ENCODE measurements at places on chromosomes 2 and 18.

- no peak for DNase-seq
Observed at GRCh38 chr18:61643884-61644647, 248.7 kb downstream of the RNF152 start.

GRCh38 chr2:29314816-29315571, 199.8 kb downstream of the CLIP4 start:
- no peak for DNase-seq

DNA sequence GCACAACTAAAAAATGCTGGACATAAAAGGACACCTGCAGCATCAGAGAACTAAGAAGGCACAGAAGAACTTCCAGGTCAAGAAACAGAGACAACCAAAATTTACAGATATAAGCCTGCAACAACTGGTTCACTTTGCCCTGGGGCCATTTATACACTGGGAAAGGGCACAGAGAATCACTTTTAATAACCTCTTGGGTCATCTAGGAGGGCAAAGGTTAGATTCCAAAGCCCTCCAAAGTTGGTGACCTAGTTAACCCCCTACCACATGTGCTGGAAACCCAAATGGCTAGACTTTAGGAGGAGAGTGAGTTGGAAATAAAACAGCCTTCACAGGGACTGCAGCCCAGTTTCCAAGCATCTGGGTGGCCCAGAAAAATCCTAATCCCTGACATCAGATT, 3.3 kb downstream of the RNU4ATAC start:
- no peak for DNase-seq

DNA sequence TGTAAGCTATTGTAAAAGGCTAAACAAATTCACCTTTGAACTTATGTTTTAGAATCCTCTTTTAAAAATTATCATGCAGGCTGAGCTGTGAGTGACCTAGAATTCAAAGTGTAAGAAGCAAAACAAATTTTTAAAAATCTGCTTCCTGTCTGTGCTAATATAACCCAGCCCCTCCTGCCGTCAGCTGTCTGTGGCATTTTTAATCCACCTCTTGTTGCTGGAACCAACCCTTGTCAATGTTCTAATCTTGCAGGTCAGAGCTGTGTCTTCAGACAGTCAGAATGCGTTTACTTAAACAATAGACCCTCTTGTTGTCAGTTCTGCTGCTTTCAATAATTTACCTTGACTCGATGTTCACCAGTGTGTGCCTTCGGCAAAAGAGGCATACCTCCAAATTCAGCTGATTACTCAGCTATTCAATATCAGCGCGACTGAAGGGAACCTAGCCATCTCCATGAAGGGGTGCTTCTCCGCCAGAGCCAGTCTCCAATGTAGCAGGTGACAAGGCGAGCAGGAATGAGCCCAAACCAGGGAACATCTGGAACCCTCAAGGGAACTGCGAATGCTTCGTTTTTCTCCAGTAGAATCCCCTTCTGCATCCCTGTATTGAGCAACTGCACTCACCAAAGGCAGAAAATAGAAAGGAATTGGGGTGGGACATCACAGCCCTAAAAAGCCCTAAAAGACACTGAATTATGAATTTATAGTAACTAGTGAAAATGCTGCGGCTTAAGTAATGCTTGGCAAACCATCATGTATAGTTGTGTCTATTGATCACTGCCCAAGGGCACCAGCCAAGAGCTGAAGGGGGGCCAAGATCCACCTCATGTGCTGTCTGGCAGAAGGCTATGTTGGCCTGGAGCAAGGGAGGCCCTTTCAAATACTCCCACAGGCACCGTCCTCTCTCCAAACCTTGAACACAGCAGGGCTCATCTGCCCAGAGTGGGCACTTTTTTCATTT, 62.5 kb downstream of the LYPD6B start:
- no peak for DNase-seq

DNA sequence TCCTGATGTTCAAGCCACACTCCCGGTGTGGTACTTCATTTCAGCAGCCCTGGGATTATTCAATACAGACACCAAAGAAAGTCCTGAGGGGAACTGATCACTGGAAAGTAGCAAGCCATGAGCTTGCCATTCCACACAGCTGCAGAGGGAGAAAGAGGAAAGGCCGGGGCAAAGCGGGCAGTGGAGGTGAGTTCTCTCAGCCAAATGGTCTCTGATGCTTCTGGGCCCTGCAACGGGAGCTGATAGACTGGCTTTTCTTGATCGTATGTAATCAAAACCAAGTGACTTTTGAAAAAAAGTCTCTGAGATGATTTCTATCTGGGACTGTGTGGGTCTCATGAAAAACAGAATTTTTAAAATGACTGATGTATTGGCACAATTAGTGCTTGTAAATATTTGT, 152.9 kb downstream of the ALPK2 start:
- no peak for DNase-seq

- no peak for DNase-seq
Observed at GRCh38 chr18:37393221-37393827, 172.3 kb downstream of the CELF4 start.

Data from NCI-H2029 treated with DMSO at 0.1 percent for 48 hours (cell line).